GM12865 (cell line): ENCODE measurements at places on chromosomes 1 and 21.

GRCh38 chr1:95770581-95770980, 536.6 kb downstream of the RWDD3 start:
- DNase-seq, result no peak

GRCh38 chr1:14259191-14259757, 339.2 kb upstream of the KAZN start:
- no peak for DNase-seq

- no peak for DNase-seq
Measured at GRCh38 chr1:8578132-8578877, 239.1 kb downstream of the RERE start.

DNA sequence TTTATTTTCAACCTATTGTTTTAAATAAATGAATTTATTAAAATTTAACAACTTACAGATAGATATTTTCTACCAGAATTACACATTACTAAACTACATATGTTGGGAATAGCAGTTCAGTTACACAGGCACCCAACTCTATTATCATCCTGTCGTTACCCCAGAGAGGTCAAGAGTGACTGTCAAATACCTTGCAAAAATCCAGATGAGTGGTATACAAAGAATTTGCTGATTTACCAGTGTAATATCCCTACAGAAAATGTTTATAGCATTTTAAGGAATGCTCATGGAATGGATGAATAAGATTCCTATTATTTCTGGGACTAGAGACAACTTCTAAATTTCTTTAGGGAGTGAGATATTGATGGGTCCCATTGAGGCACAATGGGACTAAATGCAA, 300.7 kb upstream of the RGS18 start:
- DNase-seq, result no peak

DNA sequence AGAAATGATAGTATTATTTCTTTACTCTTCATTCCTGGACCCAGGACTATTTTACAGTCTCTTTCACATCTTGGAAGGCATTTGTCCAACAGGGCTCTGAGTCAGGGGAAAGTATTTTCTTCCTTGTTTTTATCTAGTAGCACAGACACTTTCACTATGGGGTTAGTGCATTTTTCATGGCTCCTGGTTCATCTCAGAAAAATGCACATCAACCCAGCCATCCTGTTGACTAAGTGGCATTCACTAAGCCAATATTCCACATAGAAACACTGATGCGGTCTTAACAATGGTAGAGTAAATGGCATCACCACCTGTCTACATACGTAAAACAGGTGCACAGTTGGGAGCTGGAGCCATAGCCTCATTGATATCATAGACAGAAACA, 87.4 kb upstream of the C1orf21 start:
- DNase-seq, result no peak

GRCh38 chr1:117590273-117590925, 15.4 kb upstream of the TENT5C start:
- no peak for DNase-seq

- DNase-seq, result no peak
Measured at GRCh38 chr1:170617591-170618330, 46.2 kb upstream of the PRRX1 start.

- DNase-seq, result no peak
Measured at GRCh38 chr1:221756830-221757551, 15.1 kb upstream of the DUSP10 start.

GRCh38 chr1:234724516-234725176, 114.7 kb upstream of the IRF2BP2 start:
- no peak for DNase-seq

DNA sequence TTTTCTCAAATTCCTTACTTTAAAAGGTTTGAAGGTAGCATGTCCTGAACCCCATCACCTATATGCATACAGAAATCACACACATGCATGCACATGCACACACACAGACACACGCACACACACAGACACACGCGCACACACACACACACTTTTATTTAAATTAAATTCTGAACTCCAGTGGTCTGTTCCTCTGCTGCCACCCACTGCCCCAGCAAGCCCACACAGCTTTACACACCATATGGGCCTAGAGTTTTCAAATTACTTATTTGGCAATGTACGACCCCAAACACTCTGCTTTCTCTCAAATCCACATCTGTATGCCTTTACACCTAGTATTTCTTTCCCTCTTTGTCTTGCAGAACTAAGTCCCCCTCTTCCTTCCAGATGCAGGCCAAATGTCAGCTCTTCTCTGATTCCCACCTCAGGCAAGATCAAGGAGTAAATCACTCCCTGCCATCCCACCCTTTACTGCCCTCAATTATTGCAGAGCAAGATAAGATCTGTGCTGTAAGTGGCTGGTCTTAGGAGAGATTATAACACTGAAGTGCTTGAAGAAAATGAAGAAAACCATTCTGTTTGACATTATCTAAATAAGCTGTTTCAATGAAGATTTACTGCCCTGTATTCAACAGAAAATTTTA, 429.9 kb upstream of the CXADR start:
- no peak for DNase-seq

- no peak for DNase-seq
Measured at GRCh38 chr1:75614399-75614756, 3.5 kb upstream of the SLC44A5 start.
